A549 treated with DMSO at 1 μM for 4 hours (cell line): ENCODE measurements at places on chromosomes 2 and 18. TPM values are rescaled to one million over a fixed set of nuclear protein-coding genes. Genes with fewer than 3 reads are reported as not detected.

USP34 gene
- total RNA-seq = 52.0 to 57.9 TPM (median 54.5 TPM) in 5 replicates

SP3 gene
- 41.2 to 52.3 TPM (median 50.0 TPM) in 5 replicates for total RNA-seq

GCG gene
- total RNA-seq = not detected in 5 replicates

REG1B gene
- not detected in 5 replicates for total RNA-seq

SPHKAP gene
- total RNA-seq = not detected in 5 replicates

RBM45 gene
- total RNA-seq = 10.1 to 14.5 TPM (median 11.8 TPM) in 5 replicates

AQP12B gene
- not detected in 5 replicates for total RNA-seq

ARHGEF4 gene
- 6.3 to 7.7 TPM (median 6.8 TPM) in 5 replicates for total RNA-seq

FAM237A gene
- not detected in 5 replicates for total RNA-seq

PDE1A gene
- total RNA-seq = 0.09 to 0.11 TPM (median 0.10 TPM) in 4 of 5 replicates, not detected in the other

VPS54 gene
- total RNA-seq = 12.9 to 17.7 TPM (median 15.5 TPM) in 5 replicates

STPG4 gene
- total RNA-seq = not detected in 5 replicates

RAPGEF4 gene
- 0.16 to 0.35 TPM (median 0.21 TPM) in 5 replicates for total RNA-seq

CFC1 gene
- not detected in 5 replicates for total RNA-seq

ALLC gene
- total RNA-seq = 0.05 TPM in 1 of 5 replicates, not detected in the others

ZNF519 gene
- total RNA-seq = 1.6 to 2.4 TPM (median 2.1 TPM) in 5 replicates

NT5DC4 gene
- not detected in 5 replicates for total RNA-seq

MATN3 gene
- total RNA-seq = 8.9 to 15.9 TPM (median 12.6 TPM) in 5 replicates

SRD5A2 gene
- total RNA-seq = 0.02 to 0.04 TPM (median 0.03 TPM) in 4 of 5 replicates, not detected in the other

SAG gene
- not detected in 5 replicates for total RNA-seq

MEP1B gene
- total RNA-seq = 0.03 to 0.15 TPM (median 0.07 TPM) in 5 replicates

SH3RF3 gene
- total RNA-seq = 0.25 to 0.50 TPM (median 0.45 TPM) in 5 replicates

COLEC11 gene
- 0.38 to 0.70 TPM (median 0.48 TPM) in 5 replicates for total RNA-seq

PLEK gene
- total RNA-seq = not detected in 5 replicates

CELF4 gene
- 0.05 TPM in 1 of 5 replicates, not detected in the others for total RNA-seq

VAMP5 gene
- 0.15 TPM in 1 of 5 replicates, not detected in the others for total RNA-seq

LCT gene
- total RNA-seq = 0.02 to 0.06 TPM (median 0.02 TPM) in 5 replicates

SKA1 gene
- total RNA-seq = 12.2 to 15.2 TPM (median 15.0 TPM) in 5 replicates

HOXD11 gene
- total RNA-seq = 6.6 to 9.7 TPM (median 8.2 TPM) in 5 replicates

PTPRN gene
- total RNA-seq = 1.3 to 2.2 TPM (median 1.9 TPM) in 5 replicates

INHBB gene
- 13.4 to 20.3 TPM (median 16.0 TPM) in 5 replicates for total RNA-seq

SPATA3 gene
- total RNA-seq = not detected in 5 replicates

TBC1D8 gene
- total RNA-seq = 28.8 to 38.3 TPM (median 35.7 TPM) in 5 replicates

CHST9 gene
- total RNA-seq = not detected in 5 replicates
